ENCODE measurements at places on chromosomes 3 and 15. TPM values are rescaled to one million over a fixed set of nuclear protein-coding genes. Genes with fewer than 3 reads are reported as not detected.

DNA sequence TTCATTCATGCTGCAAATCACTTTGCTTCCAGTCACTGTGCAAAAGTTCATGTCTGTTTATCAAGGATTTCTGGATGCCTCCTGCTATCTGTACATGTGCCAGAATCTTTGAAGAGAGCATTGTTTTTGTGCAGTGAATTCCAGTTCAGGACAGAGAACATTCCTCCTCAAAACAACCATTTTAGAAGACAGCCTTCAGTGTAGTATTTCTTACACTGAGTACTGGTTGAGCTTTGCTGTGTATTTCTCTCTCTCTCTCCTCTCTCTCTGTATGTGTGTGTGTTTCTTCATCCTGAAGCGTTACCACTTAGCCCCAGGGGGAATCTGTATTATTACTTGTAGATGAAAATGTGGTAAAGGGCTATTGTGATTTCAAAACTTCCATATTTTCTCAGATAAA is 123.8 kb upstream of the CHL1 start:
- H3K27me3 ChIP-seq = peaks cover 4% of the 10 kb centered on the region
- H3K4me1 ChIP-seq = peaks cover 3% of the 10 kb centered on the region
- no peak for DNase-seq
- H3K4me3 ChIP-seq = no peak overlapping the region

GRCh38 chr15:23420806-23421575 is 26.1 kb downstream of the GOLGA6L2 start:
- DNase-seq = no peak
- no peak overlapping the region for H3K4me3 ChIP-seq
- H3K27me3 ChIP-seq = no peaks in the 10 kb centered on the region

GRCh38 chr15:49223536-49224274 is 53.7 kb downstream of the GALK2 start:
- DNase-seq = no peak
- H3K27me3 ChIP-seq = no peaks in the 10 kb centered on the region
- H3K36me3 ChIP-seq = peaks cover 54% of the 10 kb centered on the region
- H3K4me1 ChIP-seq = no peaks in the 10 kb centered on the region
- H3K27ac ChIP-seq = no peak overlapping the region
- H3K4me3 ChIP-seq = no peak overlapping the region

GRCh38 chr15:50905055-50905454 is 3.4 kb upstream of the AP4E1 start:
- DNase-seq = no peak
- peaks cover 9% of the 10 kb centered on the region for H3K4me1 ChIP-seq
- H3K27me3 ChIP-seq = no peaks in the 10 kb centered on the region
- H3K27ac ChIP-seq = no peak overlapping the region

GRCh38 chr3:99693636-99694035 is 55.2 kb downstream of the COL8A1 start:
- DNase-seq = no peak
- no peak overlapping the region for H3K27ac ChIP-seq
- no peak overlapping the region for H3K4me3 ChIP-seq
- no peaks in the 10 kb centered on the region for H3K36me3 ChIP-seq
- H3K27me3 ChIP-seq = peaks cover 2% of the 10 kb centered on the region
- H3K4me1 ChIP-seq = no peaks in the 10 kb centered on the region

GRCh38 chr3:117407317-117407716 is 697.7 kb downstream of the TUSC7 start:
- peaks cover 1% of the 10 kb centered on the region for H3K27me3 ChIP-seq
- DNase-seq = no peak
- no peak overlapping the region for H3K4me3 ChIP-seq
- H3K27ac ChIP-seq = no peak overlapping the region
- peaks cover 9% of the 10 kb centered on the region for H3K4me1 ChIP-seq
- H3K36me3 ChIP-seq = no peaks in the 10 kb centered on the region

Gene GPR15
- not detected for total RNA-seq

Gene SCN5A
- total RNA-seq = 1.8 TPM

GRCh38 chr15:68704496-68705021 is 116.1 kb downstream of the ANP32A start:
- no peak overlapping the region for H3K4me3 ChIP-seq
- peak overlapping the region; percentile 50 for H3K27ac ChIP-seq
- peaks cover 35% of the 10 kb centered on the region for H3K4me1 ChIP-seq

- H3K27me3 ChIP-seq = no peaks in the 10 kb centered on the region
- no peak overlapping the region for H3K4me3 ChIP-seq
- no peak overlapping the region for H3K27ac ChIP-seq
- DNase-seq = no peak
Measured at GRCh38 chr3:9032231-9032777, 69.0 kb upstream of the RAD18 start.

GRCh38 chr3:23202203-23202920 is 765 bp upstream of the UBE2E2 start:
- H3K4me1 ChIP-seq = peaks cover 16% of the 10 kb centered on the region
- H3K4me3 ChIP-seq = peak overlapping the region; percentile 76
- no peak for DNase-seq
- no peaks in the 10 kb centered on the region for H3K36me3 ChIP-seq
- peak overlapping the region; percentile 52 for H3K27ac ChIP-seq

Gene DISP2
- 0.76 TPM for total RNA-seq

- no peak overlapping the region for H3K27ac ChIP-seq
- H3K4me1 ChIP-seq = no peaks in the 10 kb centered on the region
- DNase-seq = no peak
- no peak overlapping the region for H3K4me3 ChIP-seq
- no peaks in the 10 kb centered on the region for H3K36me3 ChIP-seq
Measured at GRCh38 chr3:147914532-147914931, 505.4 kb downstream of the ZIC1 start.

- H3K36me3 ChIP-seq = no peaks in the 10 kb centered on the region
- H3K4me3 ChIP-seq = no peak overlapping the region
- H3K27ac ChIP-seq = peak overlapping the region; percentile 76
- DNase-seq = peak; percentile 11
Measured at GRCh38 chr15:77499087-77499760, 78.5 kb downstream of the HMG20A start.

Gene ECE2
- total RNA-seq = not detected

Gene HRG
- total RNA-seq = not detected

Gene C3orf85
- total RNA-seq = not detected

Gene CPA3
- not detected for total RNA-seq

Gene GDPGP1
- 8.4 TPM for total RNA-seq

DNA sequence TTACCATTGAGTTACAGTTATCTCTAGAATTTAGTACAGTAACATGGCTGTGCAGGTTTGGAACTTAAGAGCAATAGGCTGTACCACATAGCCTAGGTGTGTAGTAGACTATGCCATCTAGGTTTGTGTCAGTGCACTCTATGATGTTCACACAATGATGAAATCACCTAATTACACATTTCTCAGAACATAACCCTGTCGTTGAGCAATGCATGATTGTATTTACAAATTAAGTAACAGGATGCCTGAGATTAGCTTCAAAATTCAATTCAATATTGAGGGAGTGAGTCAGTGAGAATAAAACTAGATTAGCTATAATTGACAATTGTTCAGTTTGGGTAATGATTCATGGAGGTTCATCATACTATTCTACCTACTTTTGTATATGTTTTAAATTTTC is 633.8 kb downstream of the IGSF11 start:
- H3K27ac ChIP-seq = no peak overlapping the region
- no peak for DNase-seq
- H3K4me3 ChIP-seq = no peak overlapping the region
- H3K27me3 ChIP-seq = no peaks in the 10 kb centered on the region
- H3K4me1 ChIP-seq = no peaks in the 10 kb centered on the region

DNA sequence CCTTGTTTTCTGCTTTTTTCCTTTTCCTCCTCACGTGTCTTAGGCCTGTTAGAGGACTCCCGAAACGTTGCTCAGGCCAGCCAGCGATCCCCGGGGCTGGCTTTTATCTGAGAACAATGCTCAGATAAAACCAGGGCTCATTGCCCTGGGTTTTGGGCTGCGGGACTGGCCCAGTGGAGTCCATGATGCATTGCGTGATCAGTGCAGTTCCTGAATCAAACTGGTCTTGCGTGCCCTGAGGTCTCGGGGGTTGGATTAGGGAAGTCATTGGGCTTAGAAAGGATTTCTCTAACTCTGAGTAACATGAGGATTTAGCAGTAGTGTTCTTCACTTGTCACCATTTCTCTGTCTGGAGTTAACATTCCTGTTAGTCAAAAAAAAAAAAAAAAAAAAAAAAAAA is 66.3 kb downstream of the CCR1 start:
- no peaks in the 10 kb centered on the region for H3K27me3 ChIP-seq
- H3K27ac ChIP-seq = no peak overlapping the region
- H3K36me3 ChIP-seq = no peaks in the 10 kb centered on the region
- no peaks in the 10 kb centered on the region for H3K4me1 ChIP-seq
- no peak overlapping the region for H3K4me3 ChIP-seq

DNA sequence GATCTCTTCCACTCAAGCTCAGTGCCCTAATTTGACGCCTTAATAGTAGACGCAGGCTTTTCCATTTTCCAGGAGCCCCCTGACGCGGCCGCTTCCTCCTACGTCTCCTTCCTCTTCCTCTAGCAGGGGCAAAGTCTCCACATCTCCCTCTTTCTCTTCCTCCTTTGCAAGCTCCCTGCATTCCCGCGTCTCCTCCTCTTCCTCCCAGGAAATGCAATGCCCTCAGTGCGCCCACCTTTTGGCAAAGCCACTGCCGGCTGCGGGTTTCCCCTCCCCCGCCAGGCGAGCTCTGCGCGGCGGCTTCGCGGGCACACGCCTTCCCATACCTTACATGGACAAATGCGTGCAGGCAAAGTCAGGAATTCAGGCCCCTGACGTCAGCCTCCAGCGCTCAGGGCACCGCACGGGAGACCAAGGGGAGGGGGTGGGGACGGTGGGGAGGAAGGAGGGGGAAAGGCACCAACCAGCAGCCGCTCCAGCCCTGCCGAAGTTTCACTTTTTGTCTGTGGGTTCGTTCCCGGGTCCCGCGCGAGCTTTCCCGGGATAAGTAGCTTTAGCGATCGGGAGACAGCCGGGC is 432 bp upstream of the LPP start:
- DNase-seq = peak; percentile 84
- peak overlapping the region; percentile 93 for H3K4me3 ChIP-seq
- peak overlapping the region; percentile 100 for H3K27ac ChIP-seq

GRCh38 chr15:29062179-29062591 is 176.4 kb downstream of the APBA2 start:
- no peak for DNase-seq
- H3K4me1 ChIP-seq = peaks cover 3% of the 10 kb centered on the region
- no peaks in the 10 kb centered on the region for H3K27me3 ChIP-seq
- H3K4me3 ChIP-seq = no peak overlapping the region

DNA sequence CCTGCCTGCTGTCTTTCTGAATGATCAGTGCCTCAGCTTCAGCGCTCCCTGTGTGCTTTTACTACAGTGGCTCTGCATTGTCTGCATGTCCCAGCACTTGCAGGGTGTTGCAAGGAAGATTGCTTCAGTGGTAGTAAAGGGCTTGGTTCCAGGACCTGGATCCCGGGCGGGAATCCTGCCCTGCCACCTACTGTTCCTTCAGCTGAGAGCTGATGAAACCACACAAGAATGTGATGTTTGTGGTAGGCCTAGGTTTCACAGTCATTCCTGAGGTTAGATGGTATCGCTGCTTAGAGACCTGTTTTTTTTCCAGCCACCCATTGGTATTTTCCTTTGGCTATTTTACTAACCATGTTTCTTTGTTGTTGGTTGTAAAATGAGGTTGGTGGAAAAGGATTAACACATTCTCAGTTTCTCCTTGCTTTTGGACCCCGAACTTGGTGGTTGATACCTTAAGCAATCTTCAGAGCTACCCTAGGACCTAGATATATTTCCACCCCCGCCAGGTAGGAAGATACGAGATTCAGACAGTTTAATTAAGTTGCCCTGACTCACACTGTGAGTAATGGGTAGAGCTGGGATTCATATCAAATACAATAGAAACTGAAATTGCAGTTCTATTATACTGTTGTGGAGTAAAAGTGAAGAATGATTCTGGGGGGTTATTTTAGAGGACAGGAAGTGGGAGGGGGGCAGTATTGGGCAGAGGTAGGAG is 11.4 kb downstream of the GPR87 start:
- H3K27me3 ChIP-seq = no peaks in the 10 kb centered on the region
- no peak overlapping the region for H3K4me3 ChIP-seq
- peak overlapping the region; percentile 98 for H3K27ac ChIP-seq
- H3K36me3 ChIP-seq = no peaks in the 10 kb centered on the region
- H3K4me1 ChIP-seq = peaks cover 35% of the 10 kb centered on the region
- DNase-seq = peak; percentile 64

GRCh38 chr3:156252656-156253055 is 132.3 kb downstream of the KCNAB1 start:
- H3K27me3 ChIP-seq = no peaks in the 10 kb centered on the region
- H3K4me1 ChIP-seq = peaks cover 10% of the 10 kb centered on the region
- no peak overlapping the region for H3K27ac ChIP-seq
- no peak for DNase-seq
- no peaks in the 10 kb centered on the region for H3K36me3 ChIP-seq

Gene A4GNT
- total RNA-seq = not detected

- DNase-seq = no peak
- H3K36me3 ChIP-seq = no peaks in the 10 kb centered on the region
- H3K27ac ChIP-seq = no peak overlapping the region
- H3K27me3 ChIP-seq = no peaks in the 10 kb centered on the region
Measured at GRCh38 chr3:13470894-13471574, 9.1 kb upstream of the HDAC11 start.

DNA sequence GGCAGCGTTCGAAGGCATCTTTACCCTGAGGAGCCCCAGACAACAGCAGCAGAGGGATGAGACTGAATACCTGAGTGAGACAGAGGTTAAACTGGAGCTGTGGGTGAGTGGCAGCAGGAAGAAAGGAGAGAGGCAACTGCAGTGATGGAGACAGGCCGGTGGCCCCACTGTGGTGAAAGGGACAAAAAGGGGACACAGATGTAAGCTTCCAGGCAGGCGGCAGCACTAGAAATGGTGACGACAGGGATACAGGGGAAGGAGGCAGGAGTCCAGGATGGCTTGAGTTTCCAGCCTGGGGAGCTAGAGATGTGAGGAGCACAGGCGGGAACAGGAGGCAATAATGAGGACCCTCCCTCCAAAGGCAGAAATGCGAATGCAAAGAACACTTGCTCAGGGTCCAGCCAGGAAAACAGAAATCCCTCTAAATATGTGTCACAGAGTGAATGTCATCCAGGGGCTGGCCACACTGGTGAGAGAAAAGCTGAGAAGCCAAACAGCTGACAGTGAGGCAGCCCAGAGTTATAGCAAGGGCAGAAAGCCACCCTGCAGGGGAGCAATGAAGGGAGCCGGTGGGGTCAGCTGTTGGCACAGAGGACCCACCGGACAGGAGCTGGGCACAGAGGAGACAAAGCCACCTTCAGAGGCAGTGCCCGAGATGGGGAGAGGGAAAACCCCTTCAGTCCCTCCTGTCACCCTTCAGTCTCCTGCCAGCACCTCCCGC is 70.1 kb downstream of the TBC1D2B start:
- no peak overlapping the region for H3K27ac ChIP-seq
- peaks cover 5% of the 10 kb centered on the region for H3K4me1 ChIP-seq
- H3K36me3 ChIP-seq = peaks cover 20% of the 10 kb centered on the region
- H3K27me3 ChIP-seq = no peaks in the 10 kb centered on the region

- no peaks in the 10 kb centered on the region for H3K27me3 ChIP-seq
- peaks cover 19% of the 10 kb centered on the region for H3K4me1 ChIP-seq
- H3K36me3 ChIP-seq = peaks cover 32% of the 10 kb centered on the region
- no peak overlapping the region for H3K4me3 ChIP-seq
Measured at GRCh38 chr3:129837065-129837642, 56.4 kb downstream of the TMCC1 start.

Gene SLCO3A1
- 1.9 TPM for total RNA-seq

- no peak for DNase-seq
- H3K36me3 ChIP-seq = peaks cover 1% of the 10 kb centered on the region
- no peak overlapping the region for H3K27ac ChIP-seq
- H3K4me1 ChIP-seq = no peaks in the 10 kb centered on the region
- H3K27me3 ChIP-seq = peaks cover 27% of the 10 kb centered on the region
- no peak overlapping the region for H3K4me3 ChIP-seq
Measured at GRCh38 chr15:100834731-100835130, 44.9 kb upstream of the ALDH1A3 start.

- H3K27ac ChIP-seq = no peak overlapping the region
- no peaks in the 10 kb centered on the region for H3K27me3 ChIP-seq
- peak overlapping the region; percentile 44 for H3K4me3 ChIP-seq
- peaks cover 22% of the 10 kb centered on the region for H3K4me1 ChIP-seq
- DNase-seq = no peak
Measured at GRCh38 chr3:55246033-55246432, 241.1 kb downstream of the WNT5A start.
